ENCODE measurements at places on chromosomes 7 and 10.

GRCh38 chr7:158362001-158362400 lies 225.6 kb downstream of the PTPRN2 start:
- DNase-seq, result no peak

GRCh38 chr10:119308551-119309422 lies 101.4 kb downstream of the GRK5 start:
- no peak for DNase-seq

DNA sequence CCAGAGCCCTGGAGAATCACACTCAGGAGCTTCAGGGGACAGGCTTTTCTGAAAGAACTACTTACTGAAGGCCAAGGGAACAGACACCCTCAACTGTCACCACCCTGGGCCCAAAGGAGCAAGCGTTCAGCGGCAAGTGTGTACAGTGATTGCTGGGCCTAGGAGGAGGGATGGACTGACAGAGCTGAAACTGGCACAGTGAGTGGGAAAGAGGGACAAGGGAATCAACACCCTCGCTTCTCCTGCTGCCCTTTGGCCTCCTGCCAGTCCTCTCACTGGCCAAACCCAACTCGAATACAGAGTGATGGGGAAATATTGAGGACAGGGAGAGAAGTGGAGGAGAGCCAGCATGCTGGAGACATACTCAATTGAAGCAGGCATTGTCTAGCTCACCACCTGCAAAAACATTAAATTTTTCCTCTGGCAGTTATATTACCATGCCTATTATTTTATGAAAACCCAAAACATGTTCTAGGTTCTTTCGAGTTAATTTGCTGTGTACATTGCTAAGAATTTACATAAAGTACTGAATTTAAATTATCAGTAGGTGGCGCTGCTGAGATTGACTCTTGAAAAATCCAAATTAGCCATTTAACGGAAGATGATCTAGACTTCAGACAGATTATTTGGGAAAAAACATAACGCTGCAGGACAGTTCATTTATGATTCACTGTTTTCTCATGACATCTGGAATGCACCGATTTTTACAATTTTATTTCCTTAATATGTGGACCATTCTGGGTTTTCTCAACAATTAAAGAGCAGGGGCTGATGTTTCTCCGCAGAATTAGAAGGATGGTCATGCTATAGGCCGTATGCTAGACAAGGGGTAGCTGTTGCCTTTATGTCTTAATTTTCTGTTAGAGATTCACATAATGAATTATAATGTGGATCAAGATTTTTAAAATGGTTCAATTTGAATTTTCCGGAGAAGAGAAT lies 14.7 kb upstream of the TMEM236 start:
- DNase-seq, result no peak

- no peak for DNase-seq
These were observed 129.1 kb upstream of the ITGB1 start for GRCh38 chr10:33087152-33087551.

GRCh38 chr7:12728192-12728538 lies 40.7 kb downstream of the ARL4A start:
- DNase-seq, result no peak

DNA sequence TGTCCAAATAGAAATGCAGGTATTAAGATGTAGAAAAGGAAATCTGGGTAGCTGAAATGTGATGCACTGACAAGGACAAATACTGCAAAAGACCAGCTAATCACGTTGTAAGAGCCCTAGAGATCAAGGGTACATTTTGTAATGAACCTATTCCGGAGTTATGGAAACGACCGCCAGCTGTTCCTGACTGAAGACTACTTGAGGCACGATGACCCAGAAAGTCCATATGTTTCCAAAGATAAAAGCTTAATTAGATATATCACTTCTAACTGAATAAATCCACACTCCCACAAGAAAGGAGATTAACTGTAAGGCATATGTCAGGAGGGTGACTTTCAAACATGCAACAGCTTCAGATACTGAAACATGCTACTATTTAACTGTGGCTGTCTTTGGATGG lies 253.5 kb downstream of the NSUN6 start:
- no peak for DNase-seq

- DNase-seq, result no peak
These were observed 50.5 kb downstream of the TPST1 start for GRCh38 chr7:66255534-66256100.

- no peak for DNase-seq
These were observed 11.1 kb downstream of the C7orf57 start for GRCh38 chr7:48046458-48046857.

DNA sequence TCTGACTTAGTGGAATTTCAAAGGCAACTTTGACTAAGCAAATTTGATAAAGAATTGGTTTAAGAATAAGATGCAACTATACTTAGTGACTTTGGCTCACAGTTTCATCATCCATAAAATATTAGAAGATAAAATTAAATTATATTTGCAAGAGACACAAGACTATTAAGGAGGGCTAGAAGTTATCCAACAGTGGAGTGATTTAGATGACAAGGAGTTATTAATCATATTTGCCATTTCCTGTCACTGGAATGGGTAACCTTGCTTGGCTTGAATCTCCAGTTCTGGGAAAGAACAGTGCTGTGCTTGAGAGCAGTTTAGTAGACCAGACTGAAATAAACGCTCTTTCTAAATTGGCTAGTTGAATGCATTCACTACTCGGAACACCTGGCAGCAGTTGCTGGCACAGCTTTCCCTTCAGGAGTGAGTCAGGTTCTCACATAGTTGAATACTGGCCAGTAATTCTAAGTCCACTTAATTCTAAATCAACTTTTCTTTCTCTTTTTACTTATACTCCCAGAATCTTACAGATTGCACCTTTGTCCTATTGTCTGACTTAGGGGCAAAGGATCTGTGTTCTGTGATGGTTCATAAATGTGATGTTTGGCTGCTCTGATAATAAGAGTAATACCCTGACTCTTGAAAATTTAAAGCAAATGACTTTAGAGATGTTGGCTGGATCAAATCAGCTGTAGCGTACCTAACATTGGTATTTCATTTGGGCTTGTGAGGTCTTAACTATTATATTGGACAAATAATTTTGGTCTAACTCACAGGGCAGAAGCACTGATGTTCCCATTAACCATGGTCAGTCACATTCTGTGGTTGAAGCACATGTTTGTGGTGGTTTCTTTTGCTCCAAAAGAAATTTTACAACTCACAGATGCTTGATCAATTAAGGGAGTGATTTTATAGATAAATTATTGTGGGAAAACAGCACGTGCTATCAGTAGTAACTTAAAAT lies 16.6 kb downstream of the STMP1 start:
- DNase-seq, result no peak

GRCh38 chr10:78742730-78743615 lies 325.8 kb upstream of the ZMIZ1 start:
- no peak for DNase-seq

DNA sequence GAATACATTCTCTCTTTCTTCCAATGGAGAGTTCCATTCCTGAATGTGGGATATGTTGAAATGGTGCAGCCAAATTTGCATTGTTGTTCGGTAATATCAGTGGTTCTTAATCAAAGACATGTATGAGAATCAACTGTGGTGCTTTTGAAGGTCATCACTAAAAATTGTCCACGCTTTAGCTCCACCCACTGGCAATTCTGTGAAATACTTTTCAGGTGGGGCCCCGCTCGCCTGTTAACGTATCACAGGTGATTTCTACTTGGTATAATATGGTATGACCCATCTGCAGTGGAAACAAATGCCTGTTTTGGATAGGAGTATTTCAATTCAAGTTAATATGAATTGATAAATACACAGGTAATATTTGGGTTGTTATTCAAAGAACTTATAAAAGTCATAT lies 178.4 kb downstream of the NSUN6 start:
- DNase-seq, result no peak

GRCh38 chr7:47484923-47485639 lies 96.8 kb downstream of the TNS3 start:
- DNase-seq, result no peak
